ENCODE measurements at places on chromosomes 11 and 22.

DNA sequence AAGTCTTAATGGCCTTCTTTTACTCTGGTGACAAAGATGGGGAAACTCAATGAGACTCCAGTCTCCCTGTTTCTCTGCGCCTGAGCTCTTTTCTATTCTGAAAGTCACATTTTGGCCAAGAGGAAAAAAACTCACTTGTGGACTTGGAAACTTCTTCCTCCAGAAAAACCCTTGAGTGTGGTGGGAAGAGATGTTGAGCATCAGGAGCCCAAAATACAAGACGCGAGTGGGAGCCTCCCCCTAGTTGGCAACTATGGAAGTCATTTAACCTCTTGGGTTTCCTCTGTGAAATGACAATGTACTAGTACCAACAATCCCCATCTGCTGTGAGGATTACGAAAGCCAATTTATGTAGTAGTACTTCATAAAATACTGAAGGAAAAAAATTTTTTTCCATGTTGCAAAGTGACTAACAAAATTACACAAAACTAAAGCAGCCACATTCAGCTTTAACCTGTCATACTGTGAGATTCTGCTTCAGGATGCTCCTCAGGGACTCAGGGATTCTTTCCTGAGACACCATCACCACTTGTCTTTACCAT is 524 bp upstream of the SLC25A17 start:
- peak; percentile 12 for DNase-seq

GRCh38 chr11:69718147-69718546 is 14.3 kb upstream of the FGF19 start:
- DNase-seq, result peak; percentile 30

DNA sequence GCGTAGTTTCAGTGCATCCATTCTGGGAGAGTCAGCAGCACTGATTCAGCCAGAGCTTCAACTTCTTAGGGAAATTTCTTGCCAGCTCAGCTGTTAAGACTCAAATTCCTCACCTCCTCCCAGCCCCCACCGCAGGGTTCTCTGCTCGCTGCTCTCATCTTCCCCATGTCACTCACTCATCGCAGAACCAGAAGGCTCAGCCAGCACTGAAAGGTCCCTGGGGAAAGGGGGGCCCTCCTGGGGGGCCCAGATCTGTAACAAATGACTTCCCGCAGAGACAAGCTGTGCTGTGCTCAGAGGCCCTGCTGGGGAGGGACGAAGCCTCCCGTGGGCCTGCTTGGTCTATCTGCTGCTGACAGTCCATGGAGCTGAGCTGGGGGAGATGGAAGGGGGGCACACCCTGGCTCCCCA is 220.6 kb downstream of the NTM start:
- peak; percentile 87 for DNase-seq

DNA sequence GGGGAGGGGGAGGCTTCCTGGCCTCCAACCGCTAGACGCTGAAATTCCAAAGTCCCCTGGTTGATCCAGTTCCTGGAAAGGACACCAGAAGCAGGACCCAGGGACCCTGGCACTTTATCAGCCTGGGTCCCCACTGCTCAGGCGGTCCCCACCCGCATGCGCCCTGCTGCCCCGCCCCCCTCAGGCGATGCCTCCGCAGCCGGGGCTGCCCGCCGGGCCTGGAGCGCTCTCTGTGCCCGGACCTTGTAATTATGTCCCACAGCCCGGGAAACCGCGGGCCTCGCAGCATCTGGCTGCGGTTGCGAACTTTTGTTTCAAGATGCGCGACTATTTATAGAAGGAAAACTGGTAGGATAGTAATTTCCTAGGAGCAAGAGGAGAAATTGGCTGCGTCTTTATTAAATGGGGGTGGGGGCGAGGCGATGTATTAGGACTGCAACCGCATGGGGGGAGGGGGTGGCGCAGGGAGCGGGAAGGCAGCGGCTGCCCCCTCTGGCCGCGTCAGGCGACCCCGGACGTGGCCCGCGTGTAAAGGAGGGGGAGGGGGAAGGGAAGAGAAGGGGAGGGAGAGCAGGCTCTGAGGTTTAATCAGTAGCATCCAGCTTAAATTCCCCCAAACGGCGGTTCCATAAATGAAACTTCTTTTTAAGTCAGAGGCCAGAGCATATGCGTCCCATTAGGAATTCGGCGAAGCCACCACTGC is 6.1 kb downstream of the WNT7B start:
- peak; percentile 68 for DNase-seq

GRCh38 chr11:83720675-83721074 is 434.5 kb upstream of the CCDC90B start:
- DNase-seq, result no peak

DNA sequence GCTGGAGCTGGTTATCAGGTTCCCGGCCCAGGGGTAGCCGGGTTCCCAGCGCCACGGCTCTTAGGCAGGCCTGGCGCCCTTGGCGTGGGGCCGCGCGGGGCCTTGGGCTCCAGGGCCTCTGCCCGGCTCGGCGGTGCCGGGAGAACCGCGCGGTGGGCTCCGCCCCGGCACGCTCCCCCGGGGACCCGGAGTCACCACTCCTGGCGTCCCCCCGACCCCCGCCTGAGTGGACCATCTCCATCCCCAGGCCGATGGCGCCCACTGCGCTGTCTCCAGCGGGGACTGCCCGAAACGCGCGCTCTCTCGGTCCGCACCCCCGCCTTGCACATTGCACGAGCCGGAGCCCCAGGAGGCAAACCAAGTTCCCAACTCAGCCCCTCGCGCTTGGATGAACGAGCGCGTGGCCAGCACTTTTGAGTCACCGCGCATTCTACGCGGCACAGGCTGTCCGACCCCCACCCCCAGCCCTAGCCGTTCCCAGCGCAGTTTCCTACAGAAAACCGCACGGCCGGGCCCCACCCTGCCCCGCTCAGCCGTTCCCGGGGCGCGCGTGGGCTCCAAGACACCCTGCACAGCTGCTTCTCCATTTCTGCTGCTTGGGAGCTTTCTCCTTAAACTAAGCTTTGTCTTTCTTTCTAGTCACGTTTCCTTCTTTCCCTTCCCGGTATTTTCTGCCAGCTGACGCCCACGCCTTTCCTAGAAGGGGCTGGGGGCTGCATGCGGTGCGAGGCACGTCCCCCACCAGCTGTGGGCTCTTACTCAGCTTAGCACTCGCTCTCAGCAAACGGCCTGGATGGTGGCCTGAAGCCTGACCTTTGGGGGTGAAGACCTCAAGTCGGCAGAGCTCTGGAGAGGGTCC is 650 bp upstream of the CHID1 start:
- peak; percentile 82 for DNase-seq

GRCh38 chr11:44726283-44727113 is at the start of gene TSPAN18:
Gene TSPAN18 (plus strand): TSS chr11:44726962. CDS start chr11:44906417, 179,455 bp downstream.
- peak; percentile 47 for DNase-seq

DNA sequence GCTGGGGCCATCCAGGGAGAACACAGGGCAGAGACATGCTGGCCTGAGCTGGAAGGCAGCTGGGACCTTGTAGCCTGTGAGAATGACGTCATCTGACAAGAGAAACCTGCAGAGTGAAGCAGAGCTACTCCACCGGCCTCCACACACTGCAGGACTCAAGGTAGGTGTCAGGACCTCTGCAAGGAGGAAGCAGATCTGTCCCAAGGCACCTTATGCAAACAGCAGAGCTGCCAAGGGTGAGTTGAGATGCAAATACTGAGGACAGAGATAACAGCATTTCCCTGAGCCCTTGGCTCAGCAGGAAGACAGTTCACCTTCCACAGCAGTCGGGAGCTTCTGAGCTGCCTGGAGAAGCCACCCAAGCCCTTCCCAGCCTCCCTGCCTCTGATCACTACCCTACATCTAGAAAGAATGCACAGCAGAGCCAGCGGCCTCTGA is 51.9 kb upstream of the IGSF9B start:
- DNase-seq, result no peak

DNA sequence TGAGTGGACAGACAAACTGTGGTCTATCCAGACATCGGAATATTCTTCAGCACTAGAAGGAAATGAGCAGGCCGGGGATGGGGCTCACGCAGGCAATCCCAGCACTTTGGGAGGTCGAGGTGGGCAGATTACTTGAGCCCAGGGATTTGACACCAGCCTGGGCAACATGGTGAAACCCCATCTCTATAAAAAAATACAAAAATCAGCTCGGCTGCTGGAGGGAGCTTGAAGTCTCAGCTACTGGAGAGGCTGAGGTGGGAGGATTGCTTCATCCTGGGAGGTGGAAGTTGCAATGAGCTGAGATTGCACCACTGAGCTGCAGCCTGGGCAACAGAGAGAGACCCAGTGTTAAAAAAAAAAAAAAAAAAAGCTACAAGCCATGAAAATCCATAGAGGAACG is 8.0 kb upstream of the CTSD start:
- peak; percentile 69 for DNase-seq

DNA sequence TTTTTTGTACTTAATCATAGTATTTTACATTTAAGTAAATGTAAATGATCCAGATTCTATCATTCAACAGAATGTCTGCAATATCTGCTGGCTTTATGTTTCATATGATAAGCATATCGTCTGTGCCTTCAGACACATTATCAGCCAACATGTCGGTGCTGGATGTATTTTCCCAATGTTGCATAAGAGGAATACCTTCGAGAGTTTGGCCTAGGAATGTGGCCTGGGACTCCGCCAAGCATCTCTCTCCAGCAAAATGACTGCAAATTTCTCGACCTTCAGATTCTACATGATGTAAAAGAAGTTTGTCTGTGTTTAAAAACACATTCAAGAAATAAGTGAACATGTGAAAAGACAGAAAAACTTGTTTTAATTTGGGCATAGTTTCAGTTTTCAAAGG is 6.9 kb downstream of the BDNF start:
- peak; percentile 64 for DNase-seq

GRCh38 chr11:119918347-119918746 is 189.3 kb upstream of the NECTIN1 start:
- no peak for DNase-seq

DNA sequence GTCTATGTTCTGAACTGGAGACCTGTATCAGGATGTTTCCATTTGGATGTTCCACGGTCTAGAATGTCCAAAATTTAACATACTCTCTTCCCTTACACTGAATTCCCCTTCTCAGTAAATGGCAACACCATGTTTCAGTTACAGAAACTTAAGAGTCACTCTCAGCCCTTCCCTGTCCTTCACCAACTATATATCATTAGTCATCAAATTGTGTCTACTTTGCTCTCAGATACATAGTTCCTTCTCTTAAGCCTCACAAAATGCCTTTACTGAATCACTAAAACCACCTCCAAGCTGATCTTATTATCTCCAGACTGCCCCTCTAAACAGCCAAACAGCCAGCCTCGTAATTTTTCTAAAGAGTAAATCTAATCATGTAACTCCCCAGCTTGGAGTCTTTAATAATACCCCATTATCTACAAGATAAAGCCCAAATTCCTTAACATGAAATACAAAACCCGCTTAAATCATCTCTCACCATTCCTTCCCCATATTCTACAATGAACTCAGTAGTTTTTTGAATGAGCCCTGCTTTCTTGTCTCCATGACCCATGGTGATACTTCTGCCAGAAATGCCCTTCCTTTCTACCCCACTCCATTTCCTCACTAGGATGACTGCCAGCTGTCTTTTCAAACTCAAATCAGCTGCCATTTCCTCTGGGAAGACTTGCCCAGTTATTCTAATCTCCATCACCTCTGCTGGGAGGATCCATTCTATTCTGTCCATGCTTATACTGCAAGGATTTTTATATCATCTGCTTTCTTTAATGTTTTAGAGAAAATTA is 102.7 kb upstream of the ARHGAP42 start:
- no peak for DNase-seq

DNA sequence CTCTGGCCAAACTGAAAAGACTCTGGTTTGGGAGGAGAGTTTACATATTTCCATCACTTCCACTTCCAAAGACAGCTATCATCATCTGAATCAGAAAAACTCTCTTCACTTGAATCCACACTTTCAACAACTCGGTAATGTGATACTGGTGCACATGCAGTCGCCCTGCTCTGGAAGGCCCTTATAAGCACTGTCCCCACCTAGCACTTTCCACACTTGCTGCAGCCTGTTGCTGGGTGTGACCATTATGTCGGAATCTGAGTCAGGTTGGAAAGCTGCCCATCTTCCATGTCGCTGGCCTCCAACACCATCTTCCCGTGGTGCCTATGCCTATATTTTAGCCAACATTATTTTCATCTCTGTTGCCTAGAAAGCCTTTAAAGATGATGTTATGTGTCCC is 1.1 kb upstream of the OR10A5 start:
- DNase-seq, result no peak

- DNase-seq, result no peak
Measured at GRCh38 chr22:46098525-46099475, 51.5 kb upstream of the PPARA start.

DNA sequence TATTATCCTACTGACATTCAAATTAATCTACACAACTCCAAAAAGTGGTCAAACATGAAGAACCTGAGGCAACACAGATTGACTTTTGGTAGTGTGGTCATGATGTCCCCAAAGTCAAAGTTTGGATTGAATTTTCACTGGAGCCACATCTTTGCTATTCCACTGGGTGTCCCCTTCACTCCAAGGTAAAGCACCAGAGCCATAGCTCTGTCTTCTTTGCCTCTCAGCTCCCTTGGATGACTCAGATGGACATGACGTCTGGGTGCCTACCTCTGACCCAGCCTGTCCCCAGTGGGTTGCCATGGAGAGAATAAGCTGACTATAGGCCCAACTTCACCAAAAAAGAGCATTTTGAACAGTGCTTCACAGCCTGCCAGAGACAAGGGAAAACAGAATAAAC is 57.4 kb upstream of the ARHGAP42 start:
- DNase-seq, result no peak

GRCh38 chr11:12303421-12304149 is 73.8 kb upstream of the PARVA start:
- peak; percentile 58 for DNase-seq

- DNase-seq, result no peak
Measured at GRCh38 chr11:88098289-88098688, 77.0 kb downstream of the RAB38 start.

- DNase-seq, result no peak
Measured at GRCh38 chr22:44005524-44005923, 18.6 kb upstream of the PARVB start.

- DNase-seq, result no peak
Measured at GRCh38 chr22:40572976-40573375, 63.5 kb downstream of the MRTFA start.

GRCh38 chr22:19289475-19290161 is 1.9 kb downstream of the CLTCL1 start:
- DNase-seq, result peak; percentile 78

DNA sequence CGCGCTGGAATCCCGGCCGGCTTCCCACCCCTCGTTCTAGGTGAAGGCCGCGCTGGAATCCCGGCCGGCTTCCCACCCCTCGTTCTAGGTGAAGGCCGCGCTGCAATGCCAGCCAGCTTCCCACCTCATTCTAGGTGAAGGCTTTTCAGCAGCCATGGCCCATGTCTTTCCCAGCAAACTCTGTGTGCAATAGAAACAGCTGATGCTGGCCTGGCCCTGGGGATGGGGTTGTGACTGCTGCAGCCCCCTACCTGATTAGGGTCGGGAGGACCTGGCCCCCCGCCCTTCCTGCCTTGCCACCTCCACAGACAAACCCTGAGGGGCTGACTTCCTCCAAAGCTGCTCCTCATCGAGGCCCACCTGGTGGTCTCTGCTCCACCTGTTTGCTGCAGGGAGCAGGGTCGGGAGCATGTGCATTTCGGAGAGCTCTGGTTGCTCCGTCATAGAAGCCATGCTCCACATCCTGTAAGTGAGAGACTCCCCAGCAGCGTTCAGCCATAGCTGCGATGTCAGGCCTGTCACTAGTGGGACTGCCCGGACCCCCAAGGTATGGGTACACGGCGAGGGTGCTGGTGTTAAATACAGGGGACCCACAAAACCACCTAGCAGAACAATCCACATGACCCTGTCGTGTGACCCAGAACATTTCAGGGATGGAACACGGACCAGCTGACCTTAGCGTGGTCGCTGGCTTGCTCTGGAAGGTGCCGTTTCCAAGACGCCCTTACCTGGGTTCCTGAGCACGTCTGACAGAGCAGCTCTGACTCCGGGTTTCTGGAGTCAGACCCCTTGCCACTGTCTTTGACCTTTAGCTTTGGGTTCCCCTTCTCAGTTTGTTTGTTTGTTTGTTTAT is 3.3 kb downstream of the ZBED4 start:
- DNase-seq, result no peak

Measured in fibroblast of skin of right biceps (primary cell).